ENCODE measurements at places on chromosomes 3 and 15. TPM values are rescaled to one million over a fixed set of nuclear protein-coding genes. Genes with fewer than 3 reads are reported as not detected.

The PLA2G4D gene
- not detected for total RNA-seq

The RASGRF1 gene
- total RNA-seq: 0.98 TPM

DNA sequence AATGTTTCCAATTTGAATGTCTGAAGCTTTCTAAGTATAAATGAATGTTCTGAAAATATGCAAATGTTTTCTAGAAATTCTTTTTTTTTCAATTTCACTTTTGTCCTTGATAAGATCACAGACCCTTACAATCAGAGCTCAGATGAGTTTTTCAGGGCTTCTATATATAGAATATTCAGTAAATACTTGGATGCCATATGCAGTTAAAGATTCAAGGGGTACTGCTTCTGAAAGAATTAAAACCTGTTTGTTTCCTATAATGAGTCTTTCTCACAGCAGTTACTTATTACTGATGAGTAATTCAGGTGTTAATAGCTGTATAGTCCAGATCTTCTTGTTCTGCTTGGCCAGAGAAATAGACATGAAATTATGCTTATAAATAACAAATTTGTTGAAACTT lies 812.6 kb downstream of the ZPLD1 start:
- H3K4me3 ChIP-seq: no peak overlapping the region
- no peaks in the 10 kb centered on the region for H3K4me1 ChIP-seq
- no peaks in the 10 kb centered on the region for H3K36me3 ChIP-seq
- no peak overlapping the region for H3K27ac ChIP-seq
- no peak for DNase-seq
- no peaks in the 10 kb centered on the region for H3K27me3 ChIP-seq

DNA sequence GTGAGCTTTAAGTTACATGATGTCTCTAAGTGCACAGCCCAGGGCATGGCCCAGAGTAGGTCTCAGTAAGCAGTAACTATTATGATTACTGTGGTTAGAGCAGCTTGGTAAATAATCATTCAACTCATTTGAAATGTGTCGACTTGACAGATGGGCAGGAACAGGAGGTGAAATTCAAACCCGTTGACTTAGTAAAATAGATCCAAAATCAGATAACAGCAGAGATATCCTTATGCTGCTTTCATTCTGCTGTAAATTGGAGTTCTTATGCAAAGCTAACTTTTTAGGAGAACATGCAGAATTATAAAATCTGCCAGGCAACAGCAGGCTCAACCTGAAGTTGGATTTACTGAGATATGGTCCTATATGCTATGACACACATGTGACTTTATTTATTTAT lies 118.7 kb upstream of the KLHL25 start:
- H3K4me1 ChIP-seq: no peaks in the 10 kb centered on the region
- no peak for DNase-seq
- no peak overlapping the region for H3K4me3 ChIP-seq
- H3K36me3 ChIP-seq: no peaks in the 10 kb centered on the region

- no peaks in the 10 kb centered on the region for H3K36me3 ChIP-seq
- no peak overlapping the region for H3K4me3 ChIP-seq
- H3K4me1 ChIP-seq: no peaks in the 10 kb centered on the region
- no peak for DNase-seq
Observed at GRCh38 chr3:148816427-148816826, 11.2 kb upstream of the CPB1 start.

- DNase-seq: no peak
- H3K4me1 ChIP-seq: no peaks in the 10 kb centered on the region
- no peak overlapping the region for H3K27ac ChIP-seq
- H3K27me3 ChIP-seq: no peaks in the 10 kb centered on the region
Observed at GRCh38 chr15:89714775-89715174, 24.2 kb downstream of the WDR93 start.
